ENCODE measurements at places on chromosomes 13 and 19.
A peak's percentile ranks its signal among the peaks of the same experiment; 100 is the strongest.

GRCh38 chr13:44352671-44353070 is 21.0 kb upstream of the SERP2 start:
- DNase-seq, result no peak

- no peak for DNase-seq
Measured at GRCh38 chr13:73335944-73336343, 277.1 kb downstream of the KLF5 start.

- no peak for DNase-seq
Measured at GRCh38 chr19:13831537-13832467, 36.6 kb downstream of the ZSWIM4 start.

DNA sequence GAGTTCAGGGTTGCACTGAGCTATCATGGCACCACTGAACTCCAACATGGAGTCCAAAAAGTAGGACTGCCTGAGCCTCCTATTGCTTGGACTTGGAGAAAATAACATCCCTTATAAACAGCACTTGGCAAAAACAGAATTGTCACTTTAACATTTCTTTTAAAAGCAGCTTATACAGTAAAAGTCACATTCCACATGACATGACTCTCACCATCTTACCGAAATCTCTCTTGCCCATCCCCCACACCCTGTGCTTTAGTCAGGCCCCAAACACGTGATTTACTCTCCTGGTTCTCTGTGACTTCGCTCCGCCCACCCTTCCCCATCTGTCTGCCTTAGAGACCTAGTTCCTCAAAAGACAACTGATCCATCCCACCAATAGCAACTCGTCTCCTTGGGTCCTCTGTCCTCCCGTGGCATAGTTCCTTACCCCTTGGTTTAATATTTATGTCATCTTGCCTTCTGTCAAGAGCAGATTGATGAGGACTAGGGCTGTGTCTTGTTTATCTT is 4.6 kb downstream of the SAFB start:
- DNase-seq, result no peak

DNA sequence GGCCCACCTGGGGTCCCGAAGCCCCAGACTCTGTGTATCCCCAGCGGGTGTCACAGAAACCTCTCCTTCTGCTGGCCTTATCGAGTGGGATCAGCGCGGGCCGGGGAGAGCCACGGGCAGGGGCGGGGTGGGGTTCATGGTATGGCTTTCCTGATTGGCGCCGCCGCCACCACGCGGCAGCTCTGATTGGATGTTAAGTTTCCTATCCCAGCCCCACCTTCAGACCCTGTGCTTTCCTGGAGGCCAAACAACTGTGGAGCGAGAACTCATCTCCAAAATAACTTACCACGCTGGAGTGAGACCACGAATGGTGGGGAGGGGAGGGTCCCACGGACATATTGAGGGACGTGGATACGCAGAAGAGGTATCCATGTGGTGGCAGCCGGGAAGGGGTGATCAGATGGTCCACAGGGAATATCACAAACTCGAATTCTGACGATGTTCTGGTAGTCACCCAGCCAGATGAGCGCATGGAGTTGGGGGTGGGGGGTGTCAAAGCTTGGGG is 1.0 kb upstream of the ICAM5 start:
- DNase-seq, result peak; percentile 46

DNA sequence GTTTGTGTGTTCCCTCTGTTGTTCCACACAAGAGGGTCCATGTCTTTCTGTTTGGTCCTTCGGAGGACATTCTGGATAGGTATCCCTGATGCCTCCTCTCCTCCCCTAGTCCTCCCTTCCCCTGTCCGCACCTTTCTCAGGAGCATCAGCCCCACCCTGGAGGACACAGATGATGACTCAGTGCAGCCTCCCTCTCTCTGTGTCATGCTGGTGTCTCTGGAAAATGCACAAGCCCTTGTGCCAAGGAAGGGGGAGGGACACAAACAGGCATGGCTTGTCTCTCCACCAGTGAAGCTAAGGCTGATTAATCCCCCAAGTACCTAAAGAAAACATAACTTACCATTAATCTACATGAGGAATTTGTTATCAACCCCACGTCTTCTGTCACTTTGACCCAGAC is 16.2 kb upstream of the TNFRSF19 start:
- no peak for DNase-seq

GRCh38 chr13:80338781-80339562 is 2.0 kb downstream of the SPRY2 start:
- DNase-seq, result peak; percentile 57

GRCh38 chr19:3670796-3671679 is 29.2 kb downstream of the PIP5K1C start:
- no peak for DNase-seq

- peak; percentile 4 for DNase-seq
Measured at GRCh38 chr13:47499358-47500150, 501.5 kb downstream of the SUCLA2 start.

DNA sequence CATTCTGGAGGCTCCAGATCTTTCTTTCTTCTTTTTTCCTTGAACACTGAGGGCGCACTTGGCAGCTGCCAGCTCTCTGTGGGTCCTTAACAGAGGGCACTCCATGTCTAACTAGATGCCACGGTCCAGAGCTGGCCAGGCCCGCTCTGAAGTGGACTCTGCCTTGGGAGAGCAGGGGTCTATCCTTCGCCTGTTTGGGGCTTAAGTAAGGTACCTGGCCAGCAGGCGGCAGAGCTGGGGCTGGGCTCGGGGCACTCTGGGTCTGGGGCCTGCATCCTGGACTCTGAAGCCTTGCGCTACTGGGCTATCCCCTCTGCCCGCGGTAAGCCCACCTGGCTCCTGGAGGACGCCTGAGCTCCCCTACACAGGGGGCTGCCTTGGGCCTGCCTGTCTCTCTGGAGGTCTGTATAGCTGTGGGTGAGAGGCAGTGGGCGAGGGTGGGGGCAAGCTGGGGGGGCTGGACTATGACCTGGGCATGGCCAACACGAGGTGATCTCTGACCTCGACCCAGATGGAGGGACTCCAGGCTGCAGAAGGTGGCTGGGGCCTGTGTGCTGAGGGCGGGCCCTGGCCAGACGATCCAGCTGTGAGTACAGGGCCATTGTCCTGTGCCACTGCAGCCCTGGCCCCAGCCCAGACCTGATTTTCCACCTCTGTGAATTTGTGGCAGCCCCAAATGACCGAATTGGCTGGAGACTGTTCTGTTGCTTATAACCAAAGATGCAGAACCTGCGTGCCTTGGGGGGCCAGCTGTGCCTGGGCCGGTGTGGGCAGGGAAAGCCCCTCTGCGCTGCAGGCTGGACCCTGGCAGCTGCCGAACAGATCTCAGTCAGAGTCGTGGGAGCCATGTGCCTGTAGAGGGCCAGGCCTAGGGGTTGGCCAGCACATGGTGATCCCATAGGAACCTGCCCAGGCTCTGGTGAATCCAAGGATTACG is 26.5 kb downstream of the CEBPG start:
- DNase-seq, result no peak

GRCh38 chr13:25905611-25906010 is 146.2 kb downstream of the SHISA2 start:
- no peak for DNase-seq

DNA sequence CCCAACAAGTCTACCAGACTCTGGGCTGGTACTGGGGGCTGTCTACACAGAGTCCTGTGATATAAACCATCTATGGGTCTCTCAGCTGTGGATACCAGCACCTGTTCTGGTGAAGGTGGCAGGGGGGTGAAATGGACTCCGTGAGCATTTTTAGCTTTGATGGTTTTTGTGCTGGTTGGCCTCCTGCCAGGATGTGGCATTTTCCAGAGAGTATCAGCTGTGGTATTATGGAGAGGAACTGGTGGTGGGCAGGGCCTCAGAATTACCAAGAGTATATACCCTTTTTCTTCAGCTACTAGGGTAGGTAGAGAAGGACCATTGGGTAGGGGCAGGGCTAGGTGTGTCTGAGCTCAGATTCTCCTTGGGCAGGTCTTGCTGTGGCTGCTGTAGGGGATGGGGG is 1920.9 kb upstream of the PCDH20 start:
- DNase-seq, result no peak

DNA sequence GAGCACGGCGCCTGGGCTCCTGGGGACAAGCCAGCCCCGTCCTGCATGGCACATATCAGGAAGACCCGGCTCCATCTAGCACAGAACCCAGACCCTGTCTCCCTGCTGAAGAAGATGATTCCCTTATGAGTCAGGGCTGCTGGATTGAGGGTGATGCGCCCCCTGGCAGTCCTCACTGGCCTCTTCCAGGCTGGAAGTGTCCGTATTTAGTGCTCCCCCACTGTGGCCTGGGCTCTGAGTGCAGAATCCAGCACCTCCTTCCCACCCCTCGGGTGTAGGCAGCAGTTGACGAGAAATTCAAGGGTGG is 14.9 kb downstream of the COMP start:
- peak; percentile 79 for DNase-seq

DNA sequence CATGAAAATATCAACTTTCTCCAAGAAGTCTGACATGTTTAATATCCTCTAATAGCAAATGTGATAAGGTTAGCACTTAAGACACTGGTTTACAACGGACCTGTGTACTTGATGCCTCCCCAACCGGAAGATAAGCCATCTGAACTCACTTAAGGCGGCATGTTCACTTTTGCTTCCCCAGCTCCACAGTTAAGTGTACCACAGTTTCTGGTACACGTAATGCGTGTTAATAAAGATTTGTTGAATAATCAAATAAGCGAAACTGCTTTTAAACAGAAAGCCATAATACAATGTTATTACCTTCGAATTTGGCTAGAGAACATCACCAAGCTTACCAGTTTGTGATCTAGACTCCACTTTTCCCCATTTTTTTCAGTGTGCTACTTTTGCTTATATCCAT is 1.4 kb upstream of the PAN3 start:
- DNase-seq, result no peak

DNA sequence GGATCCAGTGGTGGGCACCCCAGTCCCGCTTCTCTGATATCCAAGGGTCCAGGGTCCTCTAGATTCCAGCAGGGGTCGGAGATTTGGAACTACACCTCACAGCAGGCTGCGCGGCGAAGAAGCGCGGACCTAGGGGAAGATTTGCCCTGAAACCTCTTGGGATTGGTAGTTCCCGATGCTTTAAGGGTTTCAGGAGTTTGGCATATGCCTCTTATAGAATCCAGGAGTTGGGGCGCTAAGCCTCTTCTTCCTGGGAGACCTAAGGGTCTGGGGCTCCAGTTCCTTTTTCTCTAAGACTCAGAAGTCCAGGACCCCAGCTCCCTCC is 349 bp downstream of the BCL2L12 start:
- DNase-seq, result no peak

GRCh38 chr13:27151798-27152599 is 19.6 kb downstream of the USP12 start:
- no peak for DNase-seq

DNA sequence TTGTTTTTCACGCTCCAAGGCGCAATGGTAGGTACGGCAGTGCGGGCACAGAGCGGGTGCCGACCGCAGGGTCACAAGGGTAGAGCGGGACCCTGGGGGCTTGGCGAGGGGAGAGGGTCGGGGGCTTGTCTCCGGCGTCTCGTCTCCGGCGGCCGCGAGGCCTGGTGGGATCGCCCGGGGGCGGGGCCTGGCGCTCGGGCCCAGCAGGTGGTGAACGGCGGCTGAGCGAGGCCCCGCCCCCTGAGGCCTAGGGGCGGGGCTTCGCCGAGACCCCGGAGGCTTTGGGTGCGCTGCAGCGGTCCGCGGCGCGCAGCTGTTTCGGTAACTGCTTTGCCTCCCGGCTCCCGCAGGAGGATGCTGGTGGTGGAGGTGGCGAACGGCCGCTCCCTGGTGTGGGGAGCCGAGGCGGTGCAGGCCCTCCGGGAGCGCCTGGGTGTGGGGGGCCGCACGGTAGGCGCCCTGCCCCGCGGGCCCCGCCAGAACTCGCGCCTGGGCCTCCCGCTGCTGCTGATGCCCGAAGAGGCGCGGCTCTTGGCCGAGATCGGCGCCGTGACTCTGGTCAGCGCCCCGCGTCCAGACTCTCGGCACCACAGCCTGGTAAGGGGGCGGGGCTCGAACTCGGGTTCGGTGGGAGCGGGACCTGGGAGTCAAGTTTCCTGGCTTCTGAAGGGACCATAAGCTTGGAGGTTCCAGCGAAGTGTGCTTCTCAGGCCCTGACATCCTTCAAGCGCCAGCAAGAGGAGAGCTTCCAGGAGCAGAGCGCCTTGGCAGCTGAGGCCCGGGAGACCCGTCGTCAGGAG is at the start of gene TSEN34:
Gene TSEN34, plus strand, starts transcription at position 298 of the 800 bp plus-strand sequence. Its CDS starts 57 bp downstream, at position 355.
- DNase-seq, result peak; percentile 84

DNA sequence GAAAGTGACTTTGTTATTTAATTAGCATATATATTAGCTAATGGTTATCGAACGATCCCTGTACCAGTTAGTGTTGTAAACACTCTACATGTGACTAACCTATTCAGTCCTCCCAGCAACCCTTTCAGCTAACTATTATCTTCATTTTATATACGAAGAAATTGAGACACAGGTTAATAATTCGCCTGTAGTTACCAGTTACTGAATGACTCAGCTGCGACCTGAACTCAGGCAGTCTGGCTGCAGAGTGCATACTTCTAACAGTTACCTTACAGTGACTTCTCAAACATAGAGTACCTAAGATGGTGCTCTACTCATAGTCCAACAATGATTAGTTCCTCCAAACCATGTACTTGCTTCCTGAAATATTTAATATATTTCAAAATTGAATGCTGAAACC is 117.7 kb downstream of the FNDC3A start:
- DNase-seq, result no peak

GRCh38 chr13:40271931-40272775 is 394.3 kb downstream of the FOXO1 start:
- peak; percentile 17 for DNase-seq

DNA sequence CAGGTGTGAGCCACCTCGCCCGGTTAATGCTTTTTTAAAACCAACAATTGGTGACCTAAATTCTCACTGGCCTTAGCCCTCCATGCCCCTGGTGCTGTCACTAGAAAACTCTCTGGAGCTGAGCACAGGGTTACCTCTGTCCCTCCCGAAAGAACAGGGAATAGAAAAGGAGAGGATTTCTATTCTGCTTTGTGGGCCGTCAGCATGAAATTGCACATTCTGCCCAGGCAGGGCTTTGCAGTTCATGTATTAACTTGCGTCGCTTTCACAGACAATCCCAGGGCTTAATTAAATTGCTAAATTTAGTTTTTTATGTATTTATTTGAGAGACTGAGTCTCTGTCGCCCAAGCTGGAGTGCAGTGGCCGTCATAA is 583 bp upstream of the ZNF480 start:
- DNase-seq, result no peak
